Kasumi-1 (cell line): ENCODE measurements at places on chromosomes 7 and 10.
A peak's percentile ranks its signal among the peaks of the same experiment; 100 is the strongest.

DNA sequence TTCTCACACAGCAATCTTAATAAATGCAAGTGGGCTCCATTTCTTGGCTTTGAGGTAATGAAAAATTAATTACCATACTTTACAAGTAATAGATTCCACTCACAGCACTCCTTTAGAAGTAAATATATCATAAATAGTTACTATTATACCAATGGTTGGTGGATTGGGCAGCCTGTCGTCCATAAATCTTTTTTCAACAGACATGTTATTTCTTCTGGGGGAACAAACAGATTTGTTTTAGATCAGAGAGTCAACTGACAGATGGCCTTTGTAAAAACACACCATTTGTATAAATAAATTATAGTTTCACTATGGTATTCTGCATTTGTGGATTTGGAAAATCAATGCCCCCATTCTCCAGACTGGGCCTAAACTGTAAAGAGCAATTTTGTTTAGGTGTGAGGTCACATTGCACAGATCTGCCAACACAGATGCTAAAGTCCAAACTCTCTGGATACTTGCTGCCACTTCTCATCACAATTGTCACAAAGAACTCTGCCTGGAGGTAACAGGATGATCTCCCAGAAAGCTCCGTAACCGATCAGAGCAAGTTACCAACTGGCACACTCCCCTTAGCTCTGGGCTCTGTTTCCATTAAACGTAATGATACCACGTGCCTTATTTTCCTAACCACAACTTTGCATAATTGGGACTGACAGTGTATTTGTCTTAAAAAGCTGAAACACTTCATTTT, 4.5 kb upstream of the MACROH2A2 start:
- DNase-seq, result no peak

DNA sequence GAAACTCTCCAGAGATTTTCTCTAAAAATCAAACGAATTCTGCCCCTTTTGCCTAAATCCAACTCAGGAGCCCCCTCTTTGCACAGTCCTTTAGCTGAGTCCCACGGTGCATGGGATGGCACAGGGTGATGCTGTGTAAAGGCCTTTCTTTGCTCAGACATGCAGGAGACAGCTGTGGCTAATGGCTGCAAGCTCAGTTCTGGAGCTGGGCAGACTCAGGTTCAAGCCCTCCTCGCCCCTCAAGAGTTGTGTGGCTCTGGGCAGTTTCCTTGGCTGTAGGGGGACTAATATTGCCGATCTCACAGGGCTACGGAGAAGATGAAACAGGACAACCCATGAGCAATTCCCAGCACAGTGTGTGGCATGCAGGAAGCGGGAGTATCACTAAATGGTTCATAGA, 42.6 kb downstream of the CLEC2L start:
- no peak for DNase-seq

DNA sequence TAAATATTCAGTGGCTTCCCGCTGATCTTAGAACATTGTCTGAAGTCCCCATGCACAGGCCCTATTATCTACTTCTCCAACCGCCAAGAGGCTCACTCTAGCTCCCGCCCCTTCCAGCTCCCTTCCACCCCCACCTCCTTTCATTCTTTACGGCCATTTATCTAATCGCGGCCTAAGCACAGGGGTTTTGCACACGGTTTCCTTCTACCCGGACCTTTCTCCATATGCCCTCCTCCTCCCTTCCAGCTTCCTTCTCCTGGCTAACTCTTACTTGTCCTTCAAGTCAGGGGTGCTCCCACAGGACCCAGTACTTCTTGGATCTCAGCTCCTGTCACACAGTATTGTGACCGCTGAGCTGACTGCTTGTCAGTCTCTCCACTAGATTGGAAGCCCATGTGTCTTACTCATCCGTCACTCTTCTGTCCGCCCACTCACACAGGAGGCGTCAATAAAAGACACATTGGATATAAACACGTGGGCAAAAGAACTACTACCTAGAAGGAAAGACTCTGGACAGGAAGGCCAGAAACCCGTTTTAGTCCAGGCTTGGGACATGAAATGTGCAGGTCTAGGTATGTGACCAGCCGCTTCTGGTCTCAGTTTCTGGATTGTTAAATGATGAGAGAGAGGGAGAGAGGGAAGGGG, 20.2 kb upstream of the HPS1 start:
- no peak for DNase-seq

DNA sequence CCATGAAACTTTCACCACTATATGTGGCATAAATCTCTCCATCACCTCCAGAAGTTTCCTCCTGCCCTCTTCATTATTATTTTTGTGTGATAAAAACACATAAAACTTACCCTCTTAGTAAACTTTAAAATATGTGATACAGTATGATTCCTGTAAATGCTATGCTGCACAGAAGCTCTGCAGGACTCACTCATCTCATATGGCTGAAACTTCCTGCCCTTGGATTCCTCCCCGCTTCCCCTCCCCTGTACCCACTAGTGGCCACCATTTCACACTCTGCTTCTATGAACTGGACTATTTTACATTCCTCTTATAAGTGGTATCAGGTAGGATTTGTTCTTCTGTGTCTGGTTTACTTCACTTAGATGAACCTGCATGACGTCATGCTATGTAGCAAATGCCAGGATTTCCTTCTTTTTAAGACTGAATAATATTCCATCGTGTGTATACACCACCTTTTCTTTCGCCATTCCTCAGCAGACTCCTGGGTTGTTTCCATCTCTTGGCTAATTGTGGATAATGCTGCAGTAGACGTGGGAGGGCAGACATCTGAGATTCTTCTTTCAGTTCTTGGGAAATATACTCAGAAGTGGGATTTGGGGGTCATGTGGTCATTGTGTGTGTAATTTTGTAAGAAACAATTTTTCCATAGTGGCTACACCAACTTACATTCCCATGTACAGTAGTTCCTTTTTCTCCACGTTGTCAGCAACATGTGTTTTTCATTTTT, 335.2 kb downstream of the SDK1 start:
- no peak for DNase-seq

GRCh38 chr10:123287594-123288247, 133.5 kb downstream of the BUB3 start:
- DNase-seq, result no peak

- peak; percentile 86 for DNase-seq
Observed at GRCh38 chr10:112375721-112376395, 1.9 kb downstream of the ACSL5 start.

DNA sequence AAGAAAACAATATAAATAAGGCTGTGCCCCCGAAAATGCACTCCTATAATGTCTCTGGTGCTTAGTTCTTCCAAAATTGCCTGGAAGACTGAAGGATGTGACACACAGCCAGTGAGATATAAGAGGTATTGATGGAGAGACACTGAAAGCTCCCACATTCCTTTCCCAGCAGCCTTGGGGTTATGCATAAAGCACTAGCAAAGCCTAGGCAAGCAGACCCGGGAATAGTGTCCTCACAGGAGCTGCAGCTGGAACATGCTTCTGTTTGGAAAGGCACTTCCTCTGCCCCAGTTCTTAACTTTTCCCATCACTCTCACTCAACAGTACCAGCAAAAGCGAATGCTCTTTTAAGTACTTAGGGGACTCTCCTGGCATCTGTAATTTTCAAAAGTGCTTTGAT, 178.0 kb downstream of the AMPH start:
- no peak for DNase-seq

GRCh38 chr7:105897999-105898398, 21.6 kb upstream of the ATXN7L1 start:
- DNase-seq, result no peak

- DNase-seq, result peak; percentile 68
Observed at GRCh38 chr10:98170249-98171117, 36.0 kb downstream of the R3HCC1L start.

DNA sequence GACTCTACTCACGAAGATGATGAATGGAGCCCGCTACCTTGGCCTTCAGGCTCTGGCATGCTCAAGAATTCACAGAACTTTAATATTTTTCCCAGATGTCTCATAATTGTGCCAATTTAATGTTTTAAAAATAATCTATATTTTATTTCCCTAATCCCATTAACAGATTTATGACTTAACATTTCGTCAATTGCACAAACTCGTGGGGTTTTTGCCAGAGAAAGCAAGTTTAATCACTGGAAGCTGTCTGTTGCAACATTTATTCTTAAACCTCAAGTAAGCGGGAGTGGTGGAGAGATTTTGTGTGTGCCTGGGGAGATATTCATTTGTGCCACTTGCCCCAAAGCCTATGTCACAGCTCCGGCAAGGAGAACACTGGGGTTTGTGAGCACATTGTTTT, 117.9 kb downstream of the TEX36 start:
- no peak for DNase-seq

DNA sequence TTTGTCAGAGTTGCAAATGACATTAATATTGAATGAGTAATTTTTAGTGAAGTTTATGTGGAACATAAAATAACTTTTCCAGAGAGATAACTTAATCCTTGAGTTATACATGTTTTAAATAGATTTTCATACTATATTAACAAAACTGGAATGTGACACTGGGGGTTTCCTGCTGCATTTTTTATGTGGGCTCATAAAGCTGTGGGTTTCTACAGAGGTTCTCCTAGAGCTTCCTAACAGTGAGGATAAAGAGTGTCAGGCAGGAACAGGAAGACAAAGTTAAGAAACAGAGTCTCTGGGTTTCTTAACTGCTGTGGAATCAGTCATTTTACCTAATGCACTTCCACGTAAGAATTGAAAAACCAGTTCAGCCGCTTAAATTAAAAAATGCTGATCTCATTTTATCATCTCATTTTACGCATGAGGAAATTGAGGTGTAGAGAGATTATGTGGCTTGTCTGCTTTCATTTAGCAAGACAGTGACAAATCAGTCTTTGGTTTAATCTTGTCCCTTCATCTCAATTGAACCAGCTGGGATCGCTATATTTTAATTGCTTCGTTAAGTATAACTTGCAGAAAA, 5.0 kb downstream of the CD36 start:
- DNase-seq, result peak; percentile 75

DNA sequence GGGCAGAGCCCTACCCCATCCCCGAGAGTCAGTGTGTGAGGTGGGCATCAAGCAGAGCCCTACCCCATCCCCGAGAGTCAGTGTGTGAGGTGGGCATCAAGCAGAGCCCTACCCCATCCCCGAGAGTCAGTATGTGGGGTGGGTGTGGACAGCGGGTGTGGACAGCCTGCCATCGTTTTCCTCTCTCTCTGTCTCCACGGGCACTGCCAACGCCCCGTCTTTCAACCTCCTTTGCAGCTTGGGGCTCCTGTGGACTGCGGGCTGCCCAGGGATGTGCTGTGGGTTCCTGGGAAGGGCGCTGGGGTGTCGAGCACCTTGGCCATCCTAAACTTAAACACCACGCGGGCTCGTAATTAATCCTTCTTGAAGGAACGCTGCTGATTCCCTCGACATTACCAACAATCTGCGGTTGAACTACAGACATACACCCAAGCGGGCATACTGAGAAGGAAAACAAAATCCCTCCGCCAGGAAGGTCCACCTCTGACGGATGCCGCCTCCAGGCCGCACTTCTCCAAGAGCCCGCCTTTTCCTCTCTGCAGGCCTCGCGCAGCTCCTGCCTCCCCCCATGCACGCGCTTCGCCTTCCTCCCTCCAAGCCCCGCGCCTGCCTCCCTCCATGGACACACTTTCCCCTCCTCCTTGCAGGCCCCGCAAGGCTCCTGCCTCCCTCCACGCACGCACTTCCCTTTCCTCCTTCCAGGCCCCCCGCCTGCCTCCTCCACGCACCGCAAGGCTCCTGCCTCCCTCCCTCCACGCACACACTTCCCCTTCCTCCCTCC, 65.1 kb downstream of the ADARB2 start:
- DNase-seq, result no peak

- no peak for DNase-seq
Observed at GRCh38 chr7:148319316-148319808, 271.2 kb upstream of the C7orf33 start.

DNA sequence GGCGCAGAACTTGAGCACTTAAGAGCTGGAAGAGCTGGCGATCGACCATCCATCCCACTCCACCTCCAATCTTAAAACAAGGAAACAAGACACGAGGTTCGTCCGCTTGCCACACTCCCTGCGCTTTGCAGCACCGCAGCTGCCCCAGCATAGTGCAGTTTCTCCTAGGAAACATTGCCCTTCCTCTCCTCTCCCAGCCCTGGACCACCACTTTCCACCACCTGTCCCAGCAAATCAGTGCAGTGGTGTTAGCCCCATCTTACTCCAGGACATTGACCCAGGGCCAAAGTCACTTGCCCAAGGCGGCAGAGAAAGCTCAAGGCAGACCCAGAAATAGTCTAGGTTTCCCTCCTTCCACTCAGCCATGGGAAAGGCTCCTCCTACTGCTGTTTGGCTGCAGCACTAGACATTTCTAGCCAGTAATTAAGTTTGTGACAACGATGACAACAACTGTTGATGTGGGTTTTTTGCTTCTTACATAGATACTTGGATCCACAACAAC, 1.5 kb upstream of the PARD3 start:
- DNase-seq, result peak; percentile 46

DNA sequence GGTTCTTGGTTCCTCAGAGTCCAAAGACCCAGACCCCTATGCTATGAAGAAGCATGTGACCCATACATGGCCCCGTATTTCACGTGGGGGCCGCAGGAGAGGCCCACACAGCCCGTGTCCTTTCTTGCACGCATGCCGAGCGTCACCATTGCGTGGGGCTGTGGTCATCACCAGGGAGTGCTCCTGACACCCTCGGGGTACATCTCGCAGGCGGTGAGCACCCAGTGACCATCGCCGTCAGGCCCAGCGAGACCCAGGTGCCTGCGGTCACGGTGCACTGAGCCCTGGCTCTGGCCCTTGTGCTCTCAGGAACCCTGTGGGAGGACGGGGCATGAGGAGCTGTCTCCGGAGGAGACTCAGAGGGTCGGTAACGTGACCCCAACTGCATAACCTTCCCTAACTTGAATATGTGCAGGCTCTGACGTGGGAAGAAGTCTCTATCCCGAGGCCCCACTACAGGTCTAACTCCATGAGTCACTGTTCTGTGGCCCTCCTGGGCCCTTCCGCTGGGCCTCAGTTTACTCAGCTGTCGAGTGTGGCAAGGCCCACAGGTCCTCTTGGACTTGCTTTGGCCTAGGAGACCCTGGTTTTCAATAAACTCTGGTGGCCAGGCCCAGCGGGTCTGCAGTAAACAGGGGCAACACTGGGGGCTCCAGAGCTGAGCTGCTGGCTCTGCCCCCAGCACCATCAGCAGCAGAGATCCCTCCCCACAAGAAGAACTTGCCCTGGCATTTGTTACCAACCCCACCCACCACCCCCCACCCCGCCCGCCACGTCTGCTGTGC, 503.9 kb downstream of the PTPRN2 start:
- DNase-seq, result no peak

- no peak for DNase-seq
Observed at GRCh38 chr7:36945612-36946400, 221.5 kb upstream of the AOAH start.

DNA sequence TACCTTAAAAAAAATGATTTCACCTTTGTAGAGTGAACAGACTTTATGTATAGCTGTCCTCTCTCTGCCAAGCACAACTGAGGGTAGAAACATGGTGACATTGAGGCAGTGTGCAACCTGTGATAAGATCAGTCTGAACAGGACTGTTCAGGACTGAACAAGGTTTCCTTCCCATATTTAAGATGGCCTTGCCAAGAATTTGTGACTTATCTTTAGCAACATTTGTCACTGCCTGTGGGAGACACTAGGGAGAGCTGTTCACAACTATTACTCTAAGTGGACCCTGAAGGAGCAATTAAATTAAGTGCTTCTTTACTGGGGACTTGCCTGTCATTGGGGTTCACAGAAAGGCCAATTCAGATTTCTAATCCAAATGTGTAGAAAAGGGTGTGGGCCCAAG, 6.7 kb downstream of the OR13A1 start:
- DNase-seq, result peak; percentile 85
